ENCODE measurements at places on chromosomes 5 and 9. TPM values are rescaled to one million over a fixed set of nuclear protein-coding genes. Genes with fewer than 3 reads are reported as not detected.

DNA sequence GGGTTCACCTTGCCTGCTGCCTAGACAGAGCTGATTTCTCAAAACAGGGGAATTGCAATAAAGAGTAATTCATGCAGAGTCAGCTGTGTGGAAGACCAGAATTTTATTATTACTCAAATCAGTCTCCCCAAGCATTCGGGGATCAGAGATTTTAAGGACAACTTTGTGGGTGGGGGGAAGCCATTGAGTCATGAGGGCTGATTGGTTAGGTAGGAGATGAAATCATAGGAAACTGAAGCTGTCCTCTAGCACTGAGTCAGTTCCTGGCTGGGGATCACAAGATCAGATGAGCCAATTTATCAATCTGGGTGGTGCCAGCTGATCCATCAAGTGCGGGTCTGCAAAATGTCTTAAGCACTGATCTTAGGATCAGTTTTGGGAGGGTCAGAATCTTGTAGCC is 159.1 kb upstream of the MAP1B start:
- DNase-seq = no peak

DNA sequence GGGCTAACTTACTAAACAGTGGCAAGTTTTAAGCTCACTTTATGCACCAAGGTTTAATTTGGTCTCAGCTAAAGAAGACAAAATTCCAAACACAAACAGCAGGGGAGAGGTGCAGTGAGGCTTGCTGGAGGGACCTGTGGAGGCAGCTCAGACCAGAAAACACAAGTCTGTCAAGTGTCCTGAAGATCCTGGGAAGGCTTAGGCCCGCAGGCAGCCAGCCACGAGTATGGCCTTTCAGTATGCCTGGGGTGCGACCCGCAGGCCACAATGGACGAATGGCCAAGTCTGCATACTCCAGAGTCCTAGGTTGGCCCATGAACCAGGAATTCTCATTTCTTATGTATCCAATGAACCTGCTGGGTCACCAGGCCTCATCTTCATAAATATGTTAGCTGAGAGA is 9.3 kb downstream of the CCNI2 start:
- DNase-seq = no peak

GRCh38 chr5:30866142-30866541 is 327.3 kb upstream of the CDH6 start:
- DNase-seq = no peak

- DNase-seq = no peak
Observed at GRCh38 chr9:99359336-99359735, 137.3 kb downstream of the SEC61B start.

Gene SKIC3
- total RNA-seq = 153 TPM

Gene ADRA1B
- total RNA-seq = 0.51 TPM

Gene TNFSF15
- 1.8 TPM for total RNA-seq

All from tongue (tissue), 3 donors.